ENCODE measurements at places on chromosomes 16 and 17.

- DNase-seq = no peak
Observed at GRCh38 chr17:41631898-41632285, 7.5 kb upstream of the KRT17 start.

DNA sequence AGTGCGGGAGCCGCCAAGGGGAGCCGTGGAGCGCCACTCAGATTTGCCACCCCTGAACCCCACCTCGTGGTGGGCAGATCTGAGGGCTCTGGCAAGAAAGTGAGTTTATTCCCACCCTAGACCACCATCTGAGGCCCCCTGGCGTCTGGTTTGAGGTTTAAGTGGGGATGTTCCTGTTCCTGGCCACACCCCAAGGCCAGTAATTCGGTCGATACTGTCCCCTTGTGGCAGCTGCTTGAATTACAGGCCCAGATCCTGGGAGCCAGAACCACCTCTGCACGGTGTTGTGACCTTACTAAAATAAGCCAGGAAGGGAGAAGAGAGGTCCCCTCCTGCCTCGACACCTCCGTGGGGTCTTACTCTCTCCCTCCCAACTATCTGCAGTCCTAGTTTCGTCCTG is 3.3 kb upstream of the LAT start:
- DNase-seq = no peak

- no peak for DNase-seq
Observed at GRCh38 chr17:19013806-19014627, 9.5 kb upstream of the FAM83G start.

GRCh38 chr17:17668358-17668757 is 12.9 kb upstream of the RAI1 start:
- no peak for DNase-seq

- DNase-seq = peak; percentile 11
Observed at GRCh38 chr16:57628008-57628781, at the start of gene ADGRG1. Gene ADGRG1, plus strand, starts transcription at chr16:57628630. Its CDS starts 21,658 bp downstream, at chr16:57650288.

Measured in stimulated activated CD4-positive, alpha-beta T cell treated with anti-CD3 and anti-CD28 coated beads, Interleukin-1b, Interleukin-23, amount 100 ng/mL, for 4 hours (primary cell).